Choroid plexus epithelial cell (primary cell): ENCODE measurements at places on chromosomes 2 and 18.

GRCh38 chr2:42249887-42250286, 80.7 kb downstream of the EML4 start:
- DNase-seq = no peak

DNA sequence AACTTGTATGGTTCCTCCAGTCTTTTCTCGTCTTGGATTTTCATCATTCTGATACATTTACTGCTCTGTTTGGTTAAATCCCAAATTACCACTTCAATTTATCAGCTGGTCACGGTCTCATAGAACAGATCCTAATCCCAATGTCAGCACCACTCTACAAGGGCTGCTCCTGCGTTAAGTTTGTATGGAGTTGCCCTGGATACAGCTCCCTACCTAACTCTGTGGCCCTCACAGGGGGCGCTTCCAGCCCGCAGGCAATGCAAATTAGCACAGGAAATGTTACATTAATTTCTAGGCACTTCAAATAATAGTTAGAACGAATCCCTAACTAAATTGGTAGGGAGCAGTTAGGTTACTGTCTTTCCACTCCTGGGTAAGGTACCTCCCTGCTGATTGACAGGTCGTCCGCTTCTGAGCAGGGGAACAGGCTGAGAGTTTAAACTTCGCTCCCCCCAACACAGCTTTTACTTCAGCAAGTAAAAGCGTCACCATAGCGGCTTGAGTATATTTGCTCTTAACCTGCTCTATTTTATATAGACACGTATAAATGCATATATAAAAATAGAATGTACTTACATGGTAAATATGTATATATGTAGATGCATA, 238.5 kb upstream of the FANCL start:
- no peak for DNase-seq

GRCh38 chr2:11681722-11682589, 12.0 kb upstream of the NTSR2 start:
- peak; percentile 18 for DNase-seq

DNA sequence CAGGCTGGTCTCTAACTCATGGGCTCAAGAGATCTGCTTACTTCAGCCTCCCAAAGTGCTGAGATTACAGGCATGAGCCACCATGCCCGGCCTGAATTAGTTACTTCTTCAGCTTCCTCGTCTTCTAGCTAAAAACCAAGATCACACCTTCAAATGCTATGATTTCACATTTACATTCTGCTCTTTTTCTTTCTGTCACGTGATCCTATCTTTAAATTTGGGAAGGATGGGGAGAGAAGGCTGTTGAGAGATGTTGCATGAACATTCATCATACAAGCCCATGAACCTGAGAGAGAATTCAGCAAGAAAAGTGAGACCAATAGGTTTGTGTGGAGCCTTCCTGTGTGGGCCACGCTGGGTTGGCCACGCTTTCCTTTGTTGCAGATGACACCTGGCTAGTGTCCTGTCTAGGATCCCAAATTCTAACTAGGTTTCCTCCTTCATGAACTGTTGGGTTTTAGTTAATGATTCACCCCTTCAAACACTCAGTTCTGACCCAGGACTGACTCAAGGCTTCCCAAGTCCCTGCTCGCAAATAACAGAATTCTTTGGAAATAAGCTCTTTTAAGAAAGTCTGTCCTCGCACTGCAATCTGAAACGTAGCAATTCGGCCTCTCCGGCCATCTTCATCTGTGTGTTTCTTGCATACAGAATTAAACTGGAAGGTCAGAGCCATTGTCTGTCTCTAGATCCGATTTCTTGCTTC, 57.3 kb upstream of the CREB1 start:
- no peak for DNase-seq

GRCh38 chr2:167510071-167510759, 621.9 kb downstream of the XIRP2 start:
- DNase-seq = peak; percentile 13

- DNase-seq = no peak
These were observed 66.2 kb downstream of the ANKRD44 start for GRCh38 chr2:197244349-197244748.

GRCh38 chr18:72444798-72445155, 99.4 kb downstream of the CBLN2 start:
- DNase-seq = no peak

DNA sequence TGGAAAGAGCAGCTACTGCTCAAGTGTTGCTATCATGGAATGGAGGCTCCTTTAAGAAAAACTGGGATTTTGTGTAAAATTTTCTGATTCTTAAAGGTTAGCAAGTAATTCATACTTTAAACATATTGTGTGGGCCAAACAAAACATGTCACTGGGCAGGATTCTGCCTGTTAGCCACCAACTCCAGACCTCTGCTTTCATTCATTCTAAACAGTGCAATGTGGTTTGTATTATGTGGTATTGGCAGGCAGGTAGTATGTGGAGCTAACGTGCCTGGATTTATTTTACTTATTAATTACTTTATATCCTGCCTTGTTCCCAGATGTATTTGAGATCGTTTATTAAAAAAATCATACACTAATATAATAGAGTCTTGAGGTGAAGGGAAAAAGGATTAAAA, 1521.3 kb upstream of the ACVR2A start:
- peak; percentile 11 for DNase-seq

DNA sequence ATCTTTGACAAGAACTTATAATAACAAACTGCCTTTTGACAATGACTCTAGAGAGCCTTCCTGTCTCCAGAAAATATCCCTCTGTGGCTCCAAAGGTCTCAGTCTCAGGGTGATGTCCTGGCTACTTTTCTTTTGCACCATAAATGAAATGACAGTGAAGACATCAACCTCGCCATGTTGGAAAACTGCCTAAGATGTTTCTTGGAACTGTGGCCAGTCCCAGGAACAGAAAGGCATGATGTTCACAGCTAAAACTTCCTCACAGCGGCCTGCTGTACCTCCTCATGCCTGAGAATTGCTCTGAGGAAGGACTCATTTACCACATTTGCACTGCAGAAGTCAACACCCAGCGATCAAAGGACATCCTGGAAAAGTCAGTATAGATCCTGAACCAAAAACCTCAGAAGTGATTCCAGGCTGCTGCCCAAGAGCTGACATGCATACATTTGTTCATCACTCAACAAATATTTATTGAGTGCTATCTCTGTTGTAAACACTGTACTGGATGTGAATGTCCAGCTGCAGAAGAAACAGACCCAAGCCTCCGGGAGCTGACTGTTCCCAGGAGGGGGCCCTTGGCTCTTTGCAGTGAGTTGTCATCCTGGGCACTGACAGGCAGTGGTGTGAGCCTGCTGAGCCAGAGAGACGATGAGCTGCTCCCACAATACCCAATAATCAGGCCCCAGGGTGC, 64.3 kb upstream of the ACSL3 start:
- DNase-seq = peak; percentile 68

- no peak for DNase-seq
These were observed 119.5 kb downstream of the CCDC148 start for GRCh38 chr2:158337018-158337417.

- DNase-seq = no peak
These were observed 785.0 kb downstream of the SUCLG1 start for GRCh38 chr2:83674050-83674449.

DNA sequence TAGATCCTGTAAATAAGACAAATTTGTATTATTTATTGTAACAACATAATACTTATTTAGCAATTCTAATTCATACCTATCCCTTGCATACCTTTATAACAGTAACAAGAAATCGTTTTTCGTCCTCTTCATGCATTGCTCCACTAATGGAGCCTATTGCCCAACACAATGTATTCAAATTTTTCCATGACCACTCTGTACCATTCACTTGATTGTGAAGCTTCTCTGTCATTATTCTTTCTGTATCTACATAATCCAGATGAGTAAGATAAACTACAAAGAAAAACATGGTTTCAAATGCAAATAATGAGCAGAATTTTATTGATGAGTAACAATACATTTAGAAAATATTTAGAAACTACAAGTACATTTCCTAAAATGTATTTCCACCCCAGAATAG, 21.6 kb upstream of the USP34 start:
- DNase-seq = no peak

GRCh38 chr2:171735991-171736710, 48.9 kb downstream of the DYNC1I2 start:
- no peak for DNase-seq

- no peak for DNase-seq
These were observed 37.3 kb upstream of the SKOR2 start for GRCh38 chr18:47288741-47289140.

DNA sequence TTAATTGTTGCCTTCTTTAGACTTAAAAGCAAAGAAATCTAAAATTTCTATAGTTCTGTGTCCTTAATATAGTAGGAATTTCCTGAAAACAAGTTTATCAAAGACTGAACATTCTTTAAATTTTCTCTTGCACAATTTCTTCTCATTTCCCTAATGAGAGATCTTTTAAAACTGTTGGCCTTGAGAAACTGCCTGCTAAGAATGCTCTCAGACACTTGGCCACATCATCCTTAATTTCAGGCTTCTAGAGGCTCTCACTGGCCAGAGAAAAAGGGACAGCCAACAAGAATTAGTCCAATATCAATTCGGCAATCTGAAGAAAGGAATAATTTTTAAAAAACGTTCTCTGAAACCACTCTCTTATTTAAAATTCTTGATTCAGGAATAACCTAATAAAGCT, 167.0 kb upstream of the CREB1 start:
- no peak for DNase-seq

DNA sequence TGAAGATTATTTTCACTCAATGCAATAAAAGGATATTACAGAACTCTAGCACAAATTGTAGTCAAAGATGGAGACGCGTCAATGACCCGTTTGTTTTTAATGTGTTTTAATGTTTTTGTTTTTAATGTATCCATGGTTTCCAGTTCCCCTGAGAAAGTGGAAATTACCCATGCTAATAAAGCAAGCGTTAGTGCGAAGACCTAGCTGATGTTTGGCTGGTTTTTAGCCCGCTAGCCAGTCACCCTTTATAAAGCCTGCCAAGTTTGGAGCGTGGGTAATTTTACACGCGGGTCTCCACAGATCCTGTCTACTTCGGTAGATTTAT, 430 bp upstream of the CHMP1B start:
- DNase-seq = peak; percentile 85

GRCh38 chr2:230170532-230170931, 49.3 kb downstream of the SP110 start:
- peak; percentile 18 for DNase-seq

- DNase-seq = peak; percentile 10
These were observed 765.4 kb downstream of the MBD2 start for GRCh38 chr18:53458944-53459580.

- no peak for DNase-seq
These were observed 56.2 kb downstream of the STRADB start for GRCh38 chr2:201507725-201508124.

GRCh38 chr2:8452979-8453903, 228.6 kb upstream of the ID2 start:
- no peak for DNase-seq

DNA sequence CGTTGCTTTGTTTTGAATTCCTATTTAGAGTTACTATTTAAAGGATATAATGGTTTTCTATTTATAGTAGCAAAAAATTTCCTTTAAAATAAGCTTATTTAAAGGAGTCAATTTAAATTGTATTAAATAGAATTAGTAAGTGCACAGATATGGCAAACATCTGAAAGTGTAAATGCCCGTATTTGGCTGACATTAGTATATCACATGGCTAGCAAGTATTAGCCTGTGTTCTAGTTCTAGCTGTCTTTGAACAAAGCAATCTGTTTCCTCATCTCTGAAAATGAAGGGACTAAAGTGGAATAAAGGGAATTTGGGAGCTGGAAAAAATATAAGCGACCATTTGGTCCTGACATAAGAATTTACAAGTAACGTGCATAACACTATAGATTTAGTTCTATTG, 32.2 kb downstream of the PELI1 start:
- peak; percentile 38 for DNase-seq

DNA sequence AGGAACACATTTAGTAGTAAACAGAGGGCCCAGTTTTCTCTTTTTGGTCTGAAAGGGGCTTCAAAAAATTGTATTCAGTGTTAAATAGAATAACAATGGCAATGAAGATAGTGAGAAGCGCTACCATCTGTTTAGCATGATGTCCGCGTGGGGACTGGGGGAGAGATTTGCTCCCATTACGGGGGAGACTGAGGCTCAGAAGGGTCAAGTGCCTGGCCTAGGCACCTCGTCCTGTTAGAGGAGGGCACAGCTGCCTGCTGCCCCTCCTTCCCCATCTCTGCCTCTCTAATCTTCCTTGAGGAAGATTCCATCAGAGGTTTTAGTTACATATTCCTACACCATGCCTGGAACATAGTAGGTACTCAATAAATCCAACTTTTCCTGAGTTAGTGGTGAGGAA, 10.1 kb upstream of the TMEM185B start:
- DNase-seq = no peak

- no peak for DNase-seq
These were observed 251.2 kb upstream of the ID2 start for GRCh38 chr2:8430628-8431027.

- DNase-seq = no peak
These were observed 51.3 kb upstream of the RASGRP3 start for GRCh38 chr2:33425161-33425560.

GRCh38 chr2:191359133-191359532, 113.9 kb downstream of the MYO1B start:
- peak; percentile 49 for DNase-seq

GRCh38 chr2:241535871-241536655, 22.5 kb upstream of the BOK start:
- DNase-seq = no peak

GRCh38 chr2:46351750-46352138, 54.5 kb downstream of the EPAS1 start:
- DNase-seq = no peak

DNA sequence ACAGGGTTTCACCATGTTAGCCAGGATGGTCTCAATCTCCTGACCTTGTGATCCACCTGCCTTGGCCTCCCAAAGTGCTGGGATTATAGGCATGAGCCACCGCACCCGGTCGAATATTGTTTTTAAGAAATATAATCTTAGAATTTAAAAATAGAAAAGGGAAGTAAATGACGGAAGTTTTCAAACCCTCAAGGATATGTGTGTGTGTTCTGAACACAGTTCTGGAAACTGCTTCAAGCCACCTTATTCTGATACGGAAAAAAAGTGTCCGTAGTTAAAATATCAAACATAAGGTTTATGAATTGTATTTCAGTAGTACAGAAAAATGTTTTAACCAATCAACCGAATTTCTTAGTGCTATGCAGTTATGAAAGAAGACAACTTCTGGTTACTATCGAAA, 115.9 kb downstream of the UPP2 start:
- no peak for DNase-seq
